ENCODE measurements at places on chromosomes 7 and 10. TPM values are rescaled to one million over a fixed set of nuclear protein-coding genes. Genes with fewer than 3 reads are reported as not detected.

DNAH11 gene
- total RNA-seq, result 0.15 TPM

TRIP6 gene
- total RNA-seq, result 21.4 TPM

LRRC18 gene
- not detected for total RNA-seq

ICA1 gene
- 34.2 TPM for total RNA-seq

MYH16 gene
- total RNA-seq, result not detected

DLX6 gene
- total RNA-seq, result not detected

CPA4 gene
- not detected for total RNA-seq

DNA sequence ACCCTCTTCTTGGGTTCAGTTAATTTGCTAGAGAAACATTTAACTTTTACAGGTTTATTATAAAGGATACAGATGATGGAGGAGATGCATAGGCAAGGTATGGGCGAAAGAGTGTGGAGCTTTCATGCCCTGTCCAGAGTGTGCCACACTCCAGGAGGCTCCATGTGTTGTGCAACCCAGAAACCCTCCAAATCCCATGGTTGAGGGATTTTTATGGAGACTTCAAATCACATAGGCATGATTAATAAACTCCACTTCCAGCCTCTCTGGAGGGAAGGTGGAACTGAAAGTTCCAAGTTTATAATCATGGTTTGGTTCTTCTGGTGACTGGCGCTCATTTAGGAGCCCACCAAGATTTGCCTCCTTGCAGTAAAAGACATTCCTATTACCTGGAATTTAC is 159.9 kb downstream of the PHTF2 start:
- no peak for DNase-seq

DNA sequence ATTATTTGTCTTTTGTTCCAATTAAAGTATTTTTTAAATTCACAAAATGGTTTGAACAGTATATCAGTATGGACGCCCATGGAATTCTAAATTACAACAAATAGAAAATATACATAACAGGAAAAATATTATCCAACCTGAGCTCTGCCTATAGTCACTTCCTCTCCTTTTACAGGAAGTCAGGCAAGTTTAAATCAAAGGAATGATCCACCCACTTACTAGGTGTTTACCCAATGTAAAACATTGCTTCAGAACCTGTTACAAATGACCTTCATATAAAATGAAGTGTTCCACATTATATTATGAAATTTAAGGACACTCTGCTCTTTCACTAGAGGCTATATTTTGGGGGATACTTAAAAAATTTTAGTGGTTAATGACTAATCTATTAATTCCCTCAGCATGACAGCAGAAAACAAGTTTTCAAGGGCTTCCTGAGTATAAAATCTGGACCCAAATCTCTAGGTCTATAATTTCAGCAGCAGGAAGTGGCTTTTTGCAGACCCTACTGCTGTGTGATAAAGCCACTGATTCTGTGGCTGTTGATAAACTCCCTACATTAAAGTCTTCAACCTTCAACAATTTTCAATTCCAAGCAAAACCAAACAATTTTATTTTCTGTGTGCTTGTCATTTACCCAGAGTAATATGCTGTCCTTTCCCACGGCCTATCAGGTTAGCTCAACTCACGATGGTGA is 722.6 kb downstream of the GATA3 start:
- DNase-seq, result no peak

DNA sequence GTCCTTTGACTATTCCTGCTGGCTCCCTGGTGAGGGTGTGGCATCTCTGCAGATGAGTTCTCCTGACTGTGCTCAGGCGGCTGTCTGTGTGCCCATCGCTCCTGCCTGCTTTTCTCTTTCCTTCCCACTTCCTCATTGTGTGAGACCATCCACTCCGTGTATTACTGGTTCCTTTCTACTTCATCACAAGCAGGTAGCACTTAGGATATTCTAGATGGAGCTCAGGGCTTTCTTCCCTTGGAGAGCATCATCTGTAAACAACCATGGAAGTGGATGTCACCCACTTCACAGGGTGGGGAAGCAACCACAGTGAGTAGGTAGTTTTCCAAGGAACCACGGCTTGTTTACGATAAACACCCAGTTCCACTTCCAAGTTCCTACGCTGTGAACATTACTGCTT is 15.7 kb downstream of the DNAJB6 start:
- DNase-seq, result no peak

DNA sequence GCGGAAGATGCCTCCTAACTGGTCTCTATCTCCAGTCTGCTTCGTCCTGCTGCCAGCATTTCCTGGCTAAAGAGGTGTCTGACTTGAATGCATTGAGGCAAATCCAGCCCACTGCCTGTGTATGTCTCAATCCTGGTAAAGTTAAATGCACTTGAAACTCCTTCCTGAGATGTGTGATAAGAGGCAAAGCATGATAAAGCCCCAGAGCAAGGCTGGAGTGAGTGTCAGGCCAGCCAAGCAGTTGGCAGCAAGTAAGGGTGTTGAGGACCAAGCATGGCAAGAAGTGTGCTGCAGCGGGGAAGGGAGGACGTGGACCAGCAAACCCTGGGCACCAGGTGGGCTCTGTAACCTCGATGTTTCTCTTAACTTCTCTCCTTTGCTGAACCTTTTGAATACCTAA is 29.1 kb downstream of the LRRC18 start:
- DNase-seq, result no peak

DNA sequence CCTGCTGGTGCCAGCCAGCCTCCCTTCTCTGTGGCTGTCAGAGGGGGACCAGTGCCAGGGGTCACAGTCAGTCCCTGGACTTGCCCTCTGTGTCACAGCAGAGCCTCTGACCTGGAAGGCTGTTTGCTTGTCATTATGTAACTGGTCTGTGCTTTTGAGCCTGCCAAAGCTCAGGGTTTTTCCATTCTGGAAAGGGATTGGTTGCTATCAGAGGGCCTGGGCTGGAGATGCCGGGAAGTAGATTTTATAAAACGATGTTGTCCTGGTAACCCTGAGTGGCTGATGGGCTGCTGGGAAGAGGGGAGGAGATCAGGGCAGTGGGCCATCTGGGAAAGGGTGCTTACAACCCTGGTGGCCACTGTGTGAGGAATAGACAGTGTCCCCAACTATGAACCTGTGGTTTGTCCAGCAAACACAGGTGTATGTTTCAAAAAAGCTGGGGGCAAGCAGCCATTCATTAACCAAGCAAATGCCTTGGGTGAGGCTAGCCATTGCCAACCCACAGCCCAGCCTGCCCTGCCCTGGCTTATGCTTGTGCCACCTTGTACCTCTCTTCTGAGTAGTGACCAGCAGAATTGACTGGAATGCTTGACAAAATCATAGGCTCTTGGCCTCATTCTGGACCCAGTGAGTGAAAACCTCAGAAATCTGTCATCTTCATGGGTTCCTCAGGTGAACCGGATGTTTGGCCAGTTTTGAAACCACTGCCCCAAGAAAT is 21.6 kb downstream of the SFTPD start:
- DNase-seq, result no peak

GRCh38 chr7:27835376-27835775 is 95.4 kb downstream of the TAX1BP1 start:
- DNase-seq, result no peak

GRCh38 chr10:70348228-70348850 is 34.1 kb downstream of the LRRC20 start:
- DNase-seq, result peak; percentile 34

DNA sequence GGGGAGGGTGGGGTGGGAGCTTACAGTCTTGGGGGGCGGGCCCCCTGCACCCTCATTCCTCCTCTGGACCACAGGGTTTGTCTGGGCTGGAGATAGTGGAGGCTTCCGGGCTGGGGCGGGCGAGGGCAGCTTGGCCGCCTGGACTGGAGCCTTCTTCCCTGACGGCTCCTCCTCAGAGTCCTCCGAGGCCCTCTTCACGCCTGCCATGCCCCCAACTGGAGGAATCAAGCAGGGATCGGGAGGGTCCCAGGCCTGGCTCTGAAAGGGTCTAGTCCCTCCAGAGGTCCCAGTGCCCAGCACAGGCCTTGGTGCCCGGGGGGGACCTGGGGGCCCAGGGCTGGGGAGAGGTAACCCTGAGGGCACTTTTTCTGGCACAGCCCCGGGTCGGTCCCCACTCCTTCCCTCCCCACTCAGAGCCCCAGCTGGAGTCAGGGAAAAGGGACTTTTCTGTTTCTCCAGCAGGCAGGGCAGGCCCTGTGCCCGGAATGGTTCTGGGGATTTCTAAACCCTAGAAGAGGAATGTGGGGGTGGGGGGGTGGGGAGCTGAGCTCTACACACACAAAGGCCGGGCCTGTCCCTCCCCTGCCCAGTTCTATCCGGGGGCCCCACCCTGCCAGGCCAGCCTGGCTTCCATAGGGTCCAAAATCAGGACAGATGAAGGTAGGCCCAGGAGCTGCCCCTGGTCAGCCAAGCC is 11.6 kb downstream of the MICALL2 start:
- no peak for DNase-seq

DNA sequence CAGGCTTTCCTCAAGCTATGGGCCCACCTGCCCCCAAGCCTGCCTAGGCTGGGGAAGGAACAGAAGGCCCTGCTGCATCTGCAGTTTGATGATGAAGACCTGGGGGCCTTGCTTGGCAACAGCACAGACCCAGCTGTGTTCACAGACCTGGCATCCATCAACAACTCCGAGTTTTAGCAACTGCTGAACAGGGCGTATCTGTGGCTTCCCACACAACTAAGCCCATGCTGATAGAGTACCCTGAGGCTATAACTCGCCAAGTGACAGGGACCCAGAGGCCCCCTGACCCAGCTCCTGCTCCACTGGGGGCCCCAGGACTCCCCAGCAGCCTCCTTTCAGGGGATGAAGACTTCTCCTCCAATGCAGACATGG is 36.3 kb downstream of the CADPS2 start:
- DNase-seq, result no peak
